ENCODE measurements at places on chromosomes 5 and 9.

DNA sequence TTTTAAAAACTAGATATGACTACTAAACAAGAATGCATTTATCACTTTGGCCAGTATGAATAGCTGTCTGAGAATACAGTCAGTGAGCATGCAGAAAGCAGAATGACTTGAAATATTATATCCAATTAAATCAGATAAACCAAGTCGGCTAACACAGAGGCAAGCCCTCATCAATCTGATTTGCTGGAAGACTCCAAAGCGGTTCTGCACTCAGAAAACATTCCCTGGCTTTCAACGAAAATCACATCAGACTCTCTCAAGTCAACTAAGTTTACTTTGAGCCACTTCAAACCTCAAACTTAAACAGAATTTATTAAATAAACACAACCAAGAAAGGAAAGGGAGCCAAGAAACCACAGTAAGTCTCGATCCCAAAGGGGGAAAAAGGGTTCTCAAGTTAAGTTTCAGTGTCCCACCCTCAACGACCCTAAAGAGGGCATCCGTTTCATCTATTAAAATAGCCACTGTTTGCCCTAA, 1.4 kb downstream of the MYO10 start:
- no peak for DNase-seq

DNA sequence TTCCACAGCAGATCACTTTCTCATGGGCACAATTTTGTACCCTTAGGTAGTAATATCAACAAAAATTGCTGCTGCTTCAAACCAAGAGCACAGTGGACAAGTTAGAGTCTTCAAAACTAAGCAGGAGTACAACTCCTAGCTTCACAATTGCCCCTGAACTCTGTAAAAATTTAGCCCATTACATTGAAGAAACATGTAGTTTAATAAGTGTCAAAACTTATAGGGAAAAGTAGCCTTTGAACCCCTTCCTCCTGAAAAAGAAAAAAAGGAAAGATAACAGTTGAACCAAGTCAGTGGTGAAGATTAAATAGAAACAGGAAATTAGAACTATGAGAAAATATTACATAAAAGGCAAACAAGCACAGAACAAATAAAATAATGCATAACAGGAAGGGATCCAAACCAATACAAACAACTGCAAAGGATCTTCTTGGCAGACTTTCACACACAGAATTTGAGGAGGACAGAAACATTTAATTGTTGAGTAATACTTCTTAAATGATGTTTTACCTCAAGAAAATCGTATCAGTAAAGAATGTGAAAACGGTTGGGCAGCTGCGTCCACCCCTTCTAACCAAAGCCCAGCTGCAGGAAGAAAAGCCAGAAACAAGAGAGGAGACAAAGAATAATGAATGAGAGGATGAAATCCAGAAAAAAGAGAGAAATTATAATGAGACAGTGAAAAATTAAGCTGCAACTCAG, 636.0 kb downstream of the NR2F1-AS1 start:
- DNase-seq: no peak

- no peak for DNase-seq
These were observed 2.6 kb upstream of the PBX3 start for GRCh38 chr9:125744616-125745015.

DNA sequence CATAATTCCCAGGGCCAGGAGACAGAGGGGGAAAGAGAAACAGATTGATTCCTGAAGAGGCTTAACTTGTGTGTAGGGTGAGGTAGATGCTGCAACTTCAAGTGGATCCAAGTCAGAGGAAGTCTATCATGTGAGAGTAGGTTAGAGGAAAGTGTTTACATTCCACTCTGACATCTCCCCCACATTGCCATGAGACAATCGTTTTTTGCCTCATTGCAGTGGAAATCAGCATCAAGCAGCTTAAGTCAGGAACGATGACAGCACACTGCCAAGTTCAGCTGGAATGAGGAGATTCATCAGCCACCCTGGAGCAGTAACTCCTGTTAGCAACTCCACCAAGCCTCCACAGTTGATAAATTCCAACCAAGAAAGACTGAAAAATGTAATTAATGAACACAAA, 689.7 kb upstream of the MEF2C start:
- DNase-seq: no peak

- no peak for DNase-seq
These were observed 80.3 kb downstream of the FGF1 start for GRCh38 chr5:142605611-142606010.

DNA sequence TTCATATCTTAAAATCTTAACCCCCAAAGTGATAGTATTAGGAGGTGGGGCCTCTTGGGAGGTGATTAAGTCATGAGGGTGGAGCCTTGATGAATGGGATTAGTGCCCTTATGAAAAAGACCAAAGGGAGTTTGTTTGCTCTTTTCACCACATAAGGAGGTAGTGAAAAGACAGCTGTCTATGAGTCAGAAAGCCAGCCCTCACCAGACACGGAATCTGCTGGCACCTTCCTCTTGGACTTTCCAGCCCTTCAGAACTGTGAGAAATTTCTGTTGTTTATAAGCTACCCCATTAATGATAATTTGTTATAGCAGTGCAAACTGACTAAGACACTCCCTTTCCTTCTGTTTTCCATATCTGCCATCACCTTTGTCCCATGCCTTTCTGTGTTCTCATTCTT, 20.8 kb downstream of the IFNB1 start:
- no peak for DNase-seq

DNA sequence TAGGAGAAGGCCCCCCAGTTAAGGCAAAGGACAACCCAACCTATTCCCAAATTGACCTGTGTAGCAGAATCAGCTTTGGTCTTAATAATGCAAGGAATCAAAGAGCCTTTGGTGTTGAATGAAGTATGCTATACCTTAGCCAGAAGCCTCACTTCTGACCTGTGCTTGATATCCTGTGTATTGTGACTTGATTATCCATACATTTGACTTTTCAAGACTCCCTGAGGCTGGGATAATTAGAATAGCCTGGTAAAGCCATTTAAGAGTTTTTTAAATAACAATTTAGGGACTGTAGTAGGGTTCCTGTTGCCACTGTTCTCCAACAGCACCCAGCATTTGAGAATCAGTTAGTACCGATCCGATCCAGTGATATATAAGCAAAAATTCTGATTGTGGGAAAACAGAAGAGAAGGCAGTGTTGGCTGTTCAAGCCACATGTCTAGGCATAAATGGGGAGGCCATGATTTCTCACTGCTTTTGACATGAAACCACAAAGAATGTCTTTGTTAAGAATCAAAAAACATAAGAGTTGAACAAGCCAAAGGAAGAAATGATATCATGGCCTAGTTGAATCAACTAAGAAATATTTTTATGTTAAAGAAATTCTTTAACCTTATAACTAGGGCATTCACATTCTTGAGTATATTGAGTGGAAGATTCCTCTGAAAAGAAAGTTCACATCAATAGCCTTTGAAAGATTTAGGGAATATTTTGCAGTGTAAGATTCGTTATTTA, 98.9 kb downstream of the F2RL2 start:
- no peak for DNase-seq

DNA sequence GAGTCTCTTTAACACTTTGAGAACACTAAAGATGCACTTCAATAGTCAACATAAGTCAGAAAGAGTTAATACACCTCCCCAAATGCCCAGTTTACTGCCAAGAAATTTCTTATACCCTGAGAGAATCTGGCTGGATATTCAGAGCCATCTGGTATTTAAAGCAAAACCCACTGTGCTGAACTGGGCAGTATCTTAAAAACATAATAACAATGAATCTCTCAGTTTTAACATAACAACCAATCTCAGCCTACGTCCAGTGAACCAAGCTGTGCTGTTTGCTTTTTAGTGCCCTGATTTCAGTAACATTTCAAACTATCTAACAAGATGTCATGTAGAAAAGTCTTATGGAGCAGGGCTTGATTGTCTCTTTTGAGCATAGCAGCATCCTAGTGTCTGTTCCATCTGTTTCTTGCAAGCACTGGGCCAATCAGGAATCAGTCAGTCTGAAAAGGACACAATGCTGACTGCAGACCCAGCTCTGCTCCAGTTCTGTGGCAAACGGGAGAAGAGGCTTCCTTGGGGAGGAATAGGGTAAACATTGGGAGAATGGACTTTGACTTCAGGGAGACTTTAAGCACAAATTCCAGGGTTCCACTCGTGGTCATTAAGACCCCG, 43.6 kb upstream of the FAM81B start:
- DNase-seq: no peak

DNA sequence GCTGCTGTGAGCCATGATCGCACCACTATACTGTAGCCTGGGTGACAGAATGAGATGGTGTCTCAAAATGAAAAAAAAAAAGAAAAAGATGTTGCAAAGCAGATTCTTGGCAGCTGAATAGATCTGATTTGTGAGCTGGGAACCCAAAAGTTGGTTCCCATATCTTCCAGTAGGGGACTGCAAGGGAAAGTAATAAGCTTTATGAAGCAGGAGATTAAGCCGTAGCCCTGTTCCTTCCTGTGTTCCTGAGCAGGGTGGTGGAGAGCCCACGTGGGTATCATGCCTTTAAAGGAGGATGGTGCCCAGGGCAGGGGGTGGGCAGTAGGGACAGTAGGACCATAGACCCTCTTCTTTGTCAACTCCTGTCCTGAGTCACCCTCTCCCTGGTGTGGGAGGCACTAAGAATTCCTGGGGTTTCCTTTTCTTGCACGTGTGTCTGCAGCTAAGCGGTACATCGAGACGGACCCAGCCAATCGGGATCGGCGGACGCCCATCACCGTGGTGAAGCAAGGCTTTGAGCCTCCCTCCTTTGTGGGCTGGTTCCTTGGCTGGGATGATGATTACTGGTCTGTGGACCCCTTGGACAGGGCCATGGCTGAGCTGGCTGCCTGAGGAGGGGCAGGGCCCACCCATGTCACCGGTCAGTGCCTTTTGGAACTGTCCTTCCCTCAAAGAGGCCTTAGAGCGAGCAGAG, 37.9 kb downstream of the STOM start:
- DNase-seq: no peak

GRCh38 chr5:93708442-93708841, 33.0 kb downstream of the POU5F2 start:
- DNase-seq: no peak

- DNase-seq: no peak
These were observed 10.3 kb downstream of the TTC23L start for GRCh38 chr5:34849253-34849652.

DNA sequence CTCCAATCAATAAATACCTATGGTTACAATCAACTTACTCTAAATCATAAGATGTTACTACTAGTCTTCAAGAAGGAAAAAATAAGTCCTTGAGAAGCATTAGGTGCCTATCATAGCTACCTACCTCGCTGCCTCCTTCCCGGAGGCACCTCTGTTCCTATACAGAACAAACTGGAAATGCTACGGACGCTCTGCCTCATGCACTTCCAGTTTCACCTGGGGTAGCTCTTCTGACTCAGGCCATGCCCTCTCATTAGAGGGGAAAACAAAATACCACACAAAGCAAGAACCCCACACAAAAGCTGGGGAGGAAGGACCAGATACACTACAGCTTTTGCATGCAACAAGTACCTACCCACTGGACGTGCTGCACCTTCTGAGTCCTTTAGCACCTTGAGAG, 12.4 kb downstream of the SPRY4 start:
- no peak for DNase-seq

DNA sequence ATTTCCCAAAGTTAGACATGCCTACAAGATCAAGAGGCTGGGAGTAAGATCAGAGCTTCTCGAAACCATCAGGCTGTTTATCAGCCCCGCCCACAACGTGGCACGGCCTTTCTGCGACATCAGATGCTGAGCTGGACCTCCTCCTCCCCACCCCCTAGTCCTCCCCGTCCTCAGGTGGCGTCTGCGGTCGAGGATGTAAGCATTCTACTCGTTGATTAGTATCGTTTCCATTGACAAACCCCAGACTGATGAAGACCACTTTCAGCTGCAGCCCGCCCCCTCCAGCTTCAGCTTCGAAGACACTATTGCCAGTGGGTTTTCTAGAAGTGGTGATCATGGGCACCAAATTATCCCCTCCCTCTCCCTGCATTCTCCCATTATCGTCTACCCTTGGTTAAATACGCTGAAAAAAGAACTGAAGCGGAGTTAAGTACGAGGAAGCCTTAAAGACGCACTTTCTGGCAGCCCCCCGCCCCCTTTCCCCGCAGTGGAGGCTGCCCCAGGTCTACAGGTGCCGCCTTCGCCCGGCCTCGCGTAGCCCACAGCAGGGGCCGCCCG, 1.1 kb downstream of the PPIC start:
- no peak for DNase-seq

DNA sequence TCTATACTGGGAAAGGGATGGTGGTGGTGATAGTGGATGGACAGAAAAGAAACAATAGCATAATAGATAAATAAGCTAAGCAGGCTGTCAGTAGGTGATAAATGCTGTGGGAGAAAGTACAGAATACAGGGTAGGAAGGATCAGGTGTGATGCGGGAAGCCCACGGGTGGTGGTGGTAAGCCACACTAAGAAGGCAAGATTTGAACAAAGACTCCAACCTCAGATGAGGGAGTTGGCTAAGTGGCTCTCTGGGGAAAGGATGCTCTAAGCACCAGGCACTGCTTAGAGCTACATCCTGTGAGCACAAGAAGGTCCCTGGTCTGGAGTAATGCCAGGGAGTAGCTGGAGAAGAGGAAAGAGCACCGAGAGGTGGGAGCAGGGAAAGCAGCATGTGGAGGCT, 151.6 kb upstream of the KLF9 start:
- no peak for DNase-seq

DNA sequence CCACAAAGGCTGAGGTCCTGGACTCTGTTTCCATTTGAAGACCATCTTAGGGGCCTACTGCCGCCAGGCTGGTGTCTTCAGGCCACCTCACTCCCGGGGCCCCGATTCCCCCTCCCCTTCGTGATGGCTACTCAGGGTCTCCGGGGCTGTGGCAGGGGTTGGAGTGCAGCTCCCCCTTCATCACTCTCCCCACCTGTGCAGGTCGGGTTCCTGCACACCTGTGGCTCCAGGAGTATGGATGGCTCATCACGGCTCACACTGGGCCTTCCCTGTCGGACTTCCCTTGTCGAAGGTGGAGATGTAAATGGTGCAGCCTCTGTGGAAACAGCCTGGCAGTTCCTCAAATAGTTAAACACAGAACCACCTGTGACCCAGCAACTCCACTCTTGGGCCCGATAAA, 11.9 kb downstream of the LCN9 start:
- no peak for DNase-seq

GRCh38 chr5:33816791-33817190, 75.0 kb downstream of the ADAMTS12 start:
- no peak for DNase-seq

- no peak for DNase-seq
These were observed 69.3 kb upstream of the TMEM252 start for GRCh38 chr9:68609901-68610415.

- DNase-seq: no peak
These were observed 112.4 kb downstream of the CETN3 start for GRCh38 chr5:90297045-90297764.

DNA sequence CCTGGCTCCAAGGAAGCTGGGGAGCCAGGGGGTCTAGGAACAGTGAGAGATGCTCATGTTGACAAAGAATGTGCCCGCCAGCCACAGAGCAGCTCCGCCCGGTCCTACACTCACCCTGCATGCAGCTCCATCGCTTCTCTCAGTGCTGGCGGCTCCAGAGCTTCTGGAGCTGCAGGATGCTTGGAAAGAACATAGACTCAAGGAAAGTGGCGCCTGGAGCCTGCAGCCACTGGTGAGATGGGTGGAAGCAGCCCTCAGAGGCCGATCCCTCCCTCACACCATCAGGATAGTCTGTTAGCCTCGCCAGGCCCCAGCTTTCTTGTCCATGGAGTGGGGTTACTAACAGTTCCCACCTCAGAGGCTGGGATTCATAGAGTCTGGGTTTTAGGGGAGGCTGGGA, 26.4 kb upstream of the SLC6A19 start:
- DNase-seq: no peak

GRCh38 chr9:128094166-128094949, 26.3 kb downstream of the SLC25A25 start:
- DNase-seq: peak; percentile 85
